Stimulated activated CD4-positive, alpha-beta T cell treated with anti-CD3 and anti-CD28 coated beads, Interleukin-2, amount 100 ng/mL, for 24 hours (primary cell): ENCODE measurements at places on chromosomes 2 and 18.

GRCh38 chr18:3653263-3653850 lies 203.4 kb downstream of the TGIF1 start:
- DNase-seq, result no peak

DNA sequence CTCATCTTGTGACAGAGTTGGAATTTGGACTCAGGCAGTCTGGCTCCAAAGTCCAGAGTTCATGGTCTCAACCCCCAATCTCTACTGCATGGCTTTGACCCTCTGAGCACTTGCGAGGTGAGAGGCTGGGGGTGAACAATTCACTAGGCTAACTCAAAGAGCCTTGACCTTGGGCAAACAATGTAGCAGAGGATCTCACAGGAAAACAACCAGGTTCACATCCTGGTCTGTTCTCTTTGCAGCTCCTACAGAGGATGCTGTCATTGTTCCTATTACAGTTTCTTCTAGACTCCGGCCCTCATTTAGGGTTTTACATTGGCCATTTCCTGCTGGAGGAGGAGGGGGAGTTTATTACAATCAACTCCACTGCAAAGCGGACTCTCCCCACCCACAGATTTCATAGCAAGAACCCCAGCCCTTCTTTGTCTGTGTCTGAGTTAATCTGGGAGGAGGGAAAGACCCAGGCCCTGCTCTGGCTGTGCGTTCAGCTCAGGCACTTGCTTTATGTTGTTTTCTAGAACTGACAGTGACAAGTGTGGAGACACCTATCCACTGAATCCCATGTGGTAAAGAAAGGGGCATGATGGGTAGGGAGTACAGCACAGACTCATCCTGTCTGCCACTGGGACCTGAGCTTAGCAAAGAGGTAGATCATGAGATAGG lies 101.6 kb downstream of the LBH start:
- peak; percentile 43 for DNase-seq

DNA sequence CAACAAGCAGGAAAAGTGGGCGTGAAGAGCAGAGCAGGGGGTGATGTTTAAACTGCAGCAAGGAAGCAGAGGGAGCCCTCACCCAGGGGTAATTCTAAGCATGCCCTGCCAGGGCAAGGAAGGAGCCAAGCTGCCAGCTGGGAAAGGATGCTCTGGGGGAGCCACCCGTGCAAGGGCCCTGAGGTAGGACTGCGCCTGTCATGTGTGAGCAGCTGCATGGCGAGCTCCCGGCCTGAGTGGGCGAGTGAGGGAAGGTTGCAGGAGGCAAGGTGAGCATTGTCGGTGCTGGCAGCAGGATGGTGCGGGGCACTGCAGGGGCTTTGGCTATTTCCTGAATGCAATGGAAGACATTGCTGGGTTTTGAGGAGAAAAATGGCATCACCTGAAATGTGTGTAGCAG lies 107.2 kb downstream of the COPS8 start:
- no peak for DNase-seq

- no peak for DNase-seq
Observed at GRCh38 chr18:10228326-10228725, 226.1 kb upstream of the APCDD1 start.

DNA sequence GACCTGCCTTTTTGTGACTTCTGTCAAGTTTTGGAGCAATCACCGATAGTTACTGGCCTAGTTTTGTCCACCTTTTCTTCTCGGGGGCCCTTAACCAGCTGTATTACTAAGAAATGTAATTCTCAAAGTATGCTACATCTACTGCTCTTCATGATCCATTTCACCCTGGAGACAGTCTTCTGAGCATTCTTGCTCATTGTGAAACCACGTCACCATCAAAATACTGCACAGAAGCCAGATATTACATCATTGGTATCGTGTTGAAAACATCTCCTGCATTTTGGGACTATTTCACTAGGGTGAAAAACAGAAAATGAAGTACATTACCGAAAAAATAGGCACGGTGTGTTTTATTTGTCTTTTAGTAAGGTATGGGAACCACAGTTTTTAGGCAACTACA lies 11.7 kb downstream of the LYPD6B start:
- DNase-seq, result no peak

GRCh38 chr2:25833566-25833965 lies 44.7 kb downstream of the ASXL2 start:
- peak; percentile 27 for DNase-seq

DNA sequence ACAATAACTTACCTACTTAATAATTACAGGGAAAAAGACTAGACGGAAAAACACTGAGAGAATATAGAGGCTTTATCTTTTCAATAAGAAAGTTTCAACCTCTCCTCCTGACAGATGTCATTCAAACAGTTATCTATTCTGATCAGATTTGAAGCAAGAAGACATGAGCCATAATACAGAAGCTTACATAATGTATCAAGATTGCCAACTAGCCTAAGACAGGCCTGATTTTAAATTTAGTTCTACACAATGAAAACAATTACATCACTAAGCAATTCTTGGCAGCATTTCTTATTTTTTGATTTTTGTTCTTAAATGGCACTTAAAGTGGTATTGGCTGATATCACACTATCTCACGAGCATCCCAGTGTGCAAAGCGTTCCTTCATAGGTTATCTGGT lies 41.6 kb downstream of the GPR155 start:
- DNase-seq, result no peak

- no peak for DNase-seq
Observed at GRCh38 chr2:200913654-200914053, 24.5 kb downstream of the NIF3L1 start.

GRCh38 chr18:45251236-45251635 lies 364.0 kb upstream of the SLC14A2 start:
- no peak for DNase-seq

- no peak for DNase-seq
Observed at GRCh38 chr2:71783215-71783614, 329.9 kb downstream of the DYSF start.

DNA sequence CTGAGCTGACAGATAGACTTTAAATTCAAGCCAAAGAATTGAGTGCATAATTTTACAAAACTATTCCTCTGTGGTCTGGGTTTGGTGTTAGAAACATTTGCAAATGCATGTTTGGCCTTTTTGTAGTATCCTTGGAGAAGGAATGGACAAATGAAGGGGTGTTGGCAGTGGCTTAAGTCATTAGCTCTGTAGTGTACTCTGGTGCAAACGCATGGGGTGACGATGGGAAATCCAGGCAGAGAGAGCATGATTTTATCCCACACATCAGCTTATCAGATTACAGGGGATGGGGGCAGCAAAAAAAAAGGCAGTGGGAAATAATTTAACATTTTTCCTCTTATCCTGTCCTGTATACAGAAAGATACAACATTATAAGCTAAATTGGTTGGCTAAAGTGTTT lies 320.6 kb downstream of the ZNF516 start:
- DNase-seq, result no peak

GRCh38 chr2:199756211-199756610 lies 94.8 kb downstream of the FTCDNL1 start:
- no peak for DNase-seq

DNA sequence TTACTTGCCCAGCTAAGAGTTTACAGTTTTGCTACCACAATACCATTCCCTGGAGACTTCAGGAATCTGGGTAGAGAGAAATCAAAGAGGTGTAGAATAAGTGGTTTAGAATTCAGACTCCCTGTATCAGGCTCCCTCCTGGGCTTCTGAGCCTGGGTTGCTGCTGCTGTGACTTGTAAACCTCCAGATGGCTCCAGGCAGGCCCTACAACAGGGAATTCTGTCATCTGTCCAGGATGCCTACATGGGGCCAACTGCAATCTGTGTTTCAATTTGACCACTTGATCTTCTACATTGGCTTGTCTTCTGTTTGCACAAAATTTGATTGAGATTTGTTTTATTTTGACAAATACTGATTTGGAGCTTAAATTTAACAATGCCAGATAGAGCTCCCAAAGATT lies 183.9 kb downstream of the RAD51AP2 start:
- DNase-seq, result no peak

- no peak for DNase-seq
Observed at GRCh38 chr18:47970664-47971531, 40.4 kb upstream of the SMAD2 start.

DNA sequence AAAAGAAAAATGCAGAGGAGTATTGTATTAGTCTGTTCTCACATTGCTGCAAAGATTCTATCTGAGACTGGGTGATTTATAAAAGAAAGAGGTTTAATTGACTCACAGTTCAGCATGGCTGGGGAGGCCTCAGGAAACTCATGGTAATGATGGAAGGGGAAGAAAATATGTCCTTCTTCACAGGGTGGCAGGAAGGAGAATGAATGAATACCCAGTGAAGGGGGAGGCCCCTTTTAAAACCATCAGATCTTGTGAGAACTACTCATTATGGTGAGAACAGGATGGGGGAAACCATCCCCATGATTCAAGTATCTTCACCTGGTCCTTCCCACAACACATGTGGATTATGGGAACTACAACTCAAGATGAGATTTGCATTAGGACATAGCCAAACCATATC lies 9.1 kb upstream of the PLCL1 start:
- no peak for DNase-seq
